ENCODE measurements at places on chromosomes 11 and 22. TPM values are rescaled to one million over a fixed set of nuclear protein-coding genes. Genes with fewer than 3 reads are reported as not detected.
A peak's percentile ranks its signal among the peaks of the same experiment; 100 is the strongest.

Gene MAPK8IP2
- total RNA-seq: 0.20 TPM

Gene HEPN1
- not detected for total RNA-seq

Gene HTR3B
- 0.10 TPM for total RNA-seq

Gene POU2AF2
- not detected for total RNA-seq

Gene C11orf65
- 0.69 TPM for total RNA-seq

Gene PTPRCAP
- total RNA-seq: 347 TPM

Gene CSF2RB
- 141 TPM for total RNA-seq

Gene LINC01488
- total RNA-seq: not detected

Gene PATE4
- not detected for total RNA-seq

Gene SEC14L6
- not detected for total RNA-seq

Gene SAA4
- total RNA-seq: not detected

Gene OR6T1
- not detected for total RNA-seq

DNA sequence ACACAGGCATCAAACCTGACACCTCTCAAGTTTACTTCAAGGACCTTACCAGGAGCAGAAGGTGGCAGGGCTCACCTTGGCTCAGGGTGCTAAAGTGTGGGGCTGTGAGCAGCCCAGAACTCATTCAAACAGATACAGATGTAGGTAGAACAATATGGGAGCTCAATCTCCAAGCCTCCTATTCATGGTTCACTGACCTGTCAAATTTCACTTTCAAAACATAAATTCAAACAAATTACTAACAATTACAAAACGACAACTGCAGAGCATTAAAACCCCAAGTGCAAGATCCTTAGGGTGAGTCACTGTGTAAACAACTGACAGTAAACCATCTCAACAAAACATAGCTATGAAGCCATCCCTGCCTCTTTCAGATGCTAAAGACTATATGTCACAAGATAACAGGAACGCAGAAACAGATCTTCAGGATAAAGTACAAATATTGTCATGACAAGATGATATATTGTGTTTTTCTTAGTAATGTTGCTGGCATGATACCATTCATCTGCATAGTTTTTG lies 303.5 kb upstream of the ANO3 start:
- no peak for DNase-seq

GRCh38 chr22:33328789-33329296 lies 270.7 kb upstream of the SYN3 start:
- no peak for DNase-seq

GRCh38 chr11:70511345-70511744 lies 113.0 kb downstream of the CTTN start:
- no peak for DNase-seq

GRCh38 chr11:47021527-47021818 lies 84.9 kb downstream of the CSTPP1 start:
- DNase-seq: no peak

GRCh38 chr11:132402071-132402684 lies 1031.8 kb downstream of the NTM start:
- no peak for DNase-seq

GRCh38 chr22:50342651-50343540 lies at the start of gene PPP6R2:
Gene PPP6R2 (plus strand): TSS chr22:50343327. CDS start chr22:50393909, 50,582 bp downstream.
- peak; percentile 94 for DNase-seq

GRCh38 chr11:92623055-92623454 lies 346.4 kb upstream of the MTNR1B start:
- no peak for DNase-seq

- DNase-seq: peak; percentile 65
Observed at GRCh38 chr11:125141686-125142535, 22.6 kb upstream of the PKNOX2 start.

DNA sequence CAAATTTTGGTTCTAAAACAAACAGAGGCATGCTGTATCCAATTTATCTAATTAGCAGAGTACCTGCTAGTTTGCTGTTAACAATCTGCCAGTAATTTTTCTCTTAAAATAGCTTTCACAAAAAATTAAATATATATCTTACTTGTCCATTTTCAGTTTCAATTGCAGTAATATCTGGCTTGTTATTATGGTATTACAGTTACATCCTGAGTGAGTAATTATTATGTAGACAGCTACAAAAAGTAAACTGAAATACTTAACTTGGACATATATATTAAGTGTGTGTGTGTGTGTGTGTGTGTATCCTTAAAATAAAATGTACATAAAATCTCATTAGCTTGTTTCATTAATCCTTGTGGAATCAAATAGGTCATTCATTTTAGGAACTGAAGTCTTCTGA lies 148.7 kb downstream of the LUZP2 start:
- DNase-seq: no peak

DNA sequence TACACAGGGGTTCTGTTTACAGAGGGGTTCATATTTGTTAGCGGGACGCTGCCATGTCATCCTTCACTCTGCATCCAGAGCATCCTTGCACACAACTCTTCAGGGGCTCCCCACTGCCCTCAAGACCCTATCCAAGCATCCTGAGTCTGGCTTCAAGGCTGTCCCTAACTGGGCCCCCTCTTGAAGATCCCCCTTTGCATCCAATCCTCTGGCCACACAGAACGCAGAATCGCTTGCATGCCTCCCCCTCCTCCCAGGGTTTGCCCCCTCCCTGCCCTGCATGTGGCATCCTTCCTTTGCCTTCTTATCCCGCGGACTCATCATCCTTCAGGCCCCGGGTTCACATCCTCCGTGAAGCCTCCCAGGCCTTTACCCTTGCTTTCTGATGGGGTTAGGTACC lies 18.6 kb downstream of the C1QTNF6 start:
- DNase-seq: peak; percentile 8

DNA sequence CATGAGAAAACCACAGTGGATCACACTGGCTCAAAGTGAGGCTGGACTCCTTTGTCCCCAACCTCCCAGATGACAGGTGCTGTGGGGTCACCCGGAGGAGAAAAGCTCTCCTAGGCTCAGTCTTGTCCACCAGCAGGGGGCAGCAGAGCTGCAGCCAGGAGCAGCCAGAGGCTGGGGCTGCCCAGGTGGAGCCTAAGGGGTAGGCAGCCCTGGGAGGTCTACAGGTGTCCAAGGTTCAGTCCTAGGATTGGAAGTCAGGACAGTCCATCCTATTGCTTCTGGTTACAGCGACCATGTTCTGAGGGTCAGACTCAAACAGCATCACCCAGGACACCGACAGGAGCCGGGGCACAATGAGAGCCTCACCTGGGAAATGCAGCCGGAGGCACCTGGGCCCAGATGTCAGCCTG lies 77.6 kb upstream of the IGLL5 start:
- DNase-seq: peak; percentile 60

DNA sequence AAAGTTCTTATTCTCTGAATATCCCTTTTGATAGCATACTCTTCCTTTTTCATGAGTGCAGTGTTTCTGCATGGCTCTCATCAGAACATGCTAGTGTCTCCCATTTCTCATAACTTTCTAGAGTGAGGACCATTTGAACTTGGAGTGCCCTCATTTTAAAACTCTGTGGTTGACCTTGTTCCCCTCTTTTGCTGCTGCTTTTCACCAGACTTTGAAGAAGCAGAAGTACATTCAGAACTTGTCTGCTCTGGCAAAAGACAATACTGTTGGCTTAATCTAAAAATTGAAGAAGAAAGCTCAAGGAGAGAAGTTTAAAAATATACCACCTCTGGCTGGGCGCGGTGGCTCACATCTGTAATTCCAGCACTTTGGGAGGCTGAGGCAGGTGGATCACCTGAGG lies 35.0 kb downstream of the PPARA start:
- DNase-seq: no peak

DNA sequence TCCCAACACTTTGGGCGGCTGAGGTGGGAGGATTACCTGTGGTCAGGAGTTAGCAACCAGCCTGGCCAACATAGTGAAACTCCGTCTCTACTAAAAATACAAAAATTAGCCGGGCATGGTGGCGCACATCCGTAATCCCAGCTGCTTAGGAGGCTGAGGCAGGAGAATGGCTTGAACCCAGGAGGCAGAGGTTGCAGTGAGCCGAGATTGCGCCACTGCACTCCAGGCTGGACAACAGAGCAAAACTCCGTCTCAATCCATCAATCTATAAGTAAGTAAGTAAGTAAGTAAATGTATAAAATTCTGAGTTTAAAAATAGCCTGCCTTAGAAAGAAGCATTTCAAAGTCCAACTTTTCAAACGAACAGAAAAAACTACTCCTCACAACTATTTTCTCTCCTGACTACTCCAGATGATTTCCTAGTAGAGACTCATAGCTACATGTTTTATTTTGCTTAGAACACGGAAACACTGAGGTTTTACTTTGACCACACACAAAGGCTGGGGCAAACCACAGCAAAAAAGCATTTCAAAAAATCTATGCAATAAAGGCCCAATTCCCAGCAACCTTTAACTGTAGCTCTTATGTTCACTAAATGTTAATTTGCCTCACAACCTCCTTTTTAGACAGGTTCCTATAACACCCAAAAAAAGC lies 16.3 kb downstream of the SPTY2D1 start:
- DNase-seq: no peak

- no peak for DNase-seq
Observed at GRCh38 chr11:108197351-108197750, 25.1 kb downstream of the NPAT start.

DNA sequence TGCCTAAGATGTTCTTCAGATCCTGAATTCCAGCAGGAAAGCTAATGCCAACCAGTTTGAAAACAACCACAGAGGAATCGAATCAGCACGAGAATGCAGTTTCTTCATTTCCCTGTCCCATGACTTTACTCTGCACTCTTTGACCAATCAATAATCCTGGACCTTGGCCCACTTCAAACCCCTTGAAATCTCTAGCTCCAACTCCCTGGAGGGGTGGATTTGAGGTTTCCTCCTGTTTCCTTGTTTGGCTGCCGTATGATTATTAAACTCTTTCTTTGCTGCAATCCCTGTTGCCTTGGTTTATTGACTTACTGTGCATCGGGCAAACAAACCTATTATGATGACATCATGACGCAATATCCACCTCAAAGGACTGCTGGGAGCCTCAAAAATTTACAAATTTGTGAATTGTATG lies 109.3 kb downstream of the FBXO7 start:
- DNase-seq: no peak

GRCh38 chr11:35136311-35136710 lies 2.7 kb upstream of the CD44 start:
- DNase-seq: no peak

GRCh38 chr11:79383874-79384273 lies 57.0 kb downstream of the TENM4 start:
- DNase-seq: no peak

DNA sequence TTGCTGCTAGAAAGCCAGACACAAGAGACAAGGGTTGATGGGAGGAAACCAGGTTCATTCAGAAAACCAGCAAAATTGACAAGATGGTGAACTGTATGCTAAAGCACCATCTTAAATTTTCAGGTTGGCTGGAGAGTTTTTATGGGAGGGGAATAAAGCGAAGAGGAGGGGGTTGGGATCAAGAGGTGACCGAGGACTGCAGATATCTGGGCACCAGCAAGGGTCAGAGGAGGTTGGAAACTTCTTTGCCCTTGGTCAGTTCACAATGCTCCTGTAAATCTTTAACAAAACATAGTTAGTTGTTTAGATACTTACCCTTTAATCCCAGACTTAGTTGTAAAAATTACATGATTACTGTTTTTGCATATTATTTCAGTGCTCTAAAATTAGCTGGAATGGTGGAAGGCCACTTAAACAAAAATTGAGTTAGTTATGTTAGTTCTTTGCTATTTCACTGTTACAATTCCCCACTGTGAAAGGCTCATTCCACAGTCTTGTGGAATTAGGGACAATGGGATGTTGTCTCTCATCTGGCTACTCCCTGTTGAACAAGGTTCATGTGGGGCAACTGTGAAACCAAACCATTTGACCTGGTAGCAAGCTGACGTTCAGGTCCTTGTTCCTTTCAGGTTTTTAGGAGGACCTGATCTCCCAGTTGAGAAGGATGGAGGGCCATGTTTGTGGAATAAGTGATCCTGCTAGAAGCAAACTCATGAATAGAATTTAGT lies 30.6 kb upstream of the QSER1 start:
- no peak for DNase-seq

GRCh38 chr22:23137905-23138561 lies 3.8 kb downstream of the RSPH14 start:
- peak; percentile 42 for DNase-seq

DNA sequence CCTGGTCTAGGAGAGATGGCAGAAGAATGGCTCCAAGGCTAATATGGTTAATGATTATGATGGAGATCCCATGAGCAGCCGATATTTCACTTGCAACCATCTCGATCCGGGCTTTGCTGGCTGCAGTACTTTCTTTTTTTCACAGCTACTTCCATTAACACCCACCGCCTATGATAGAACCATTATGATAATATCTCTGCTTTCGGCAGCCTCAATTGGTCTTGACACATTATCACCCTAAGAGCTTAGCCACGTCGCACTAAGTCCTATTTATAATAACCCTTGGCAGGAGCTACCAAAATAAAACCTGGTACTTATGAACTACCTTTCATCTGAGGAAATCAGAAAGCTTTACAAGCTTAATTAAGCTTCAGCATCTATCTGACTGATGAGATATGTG lies 7.6 kb upstream of the FJX1 start:
- DNase-seq: no peak

DNA sequence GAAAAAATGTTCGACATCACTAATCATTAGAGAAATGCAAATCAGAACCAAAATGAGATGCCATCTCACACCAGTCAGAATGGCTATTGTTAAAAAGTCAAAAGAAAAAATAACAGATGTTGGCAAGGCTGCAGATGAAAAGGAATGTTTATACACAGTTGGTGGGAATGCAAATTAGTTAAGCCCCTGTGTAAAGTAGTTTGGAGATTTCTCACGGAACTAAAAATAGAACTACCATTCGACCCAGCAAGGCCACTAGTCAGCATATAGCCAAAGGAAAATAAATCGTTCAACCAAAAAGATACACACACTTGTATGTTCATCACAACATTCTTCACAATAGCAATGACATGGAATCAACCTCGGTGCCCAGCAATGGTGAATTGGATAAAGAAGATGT lies 503.2 kb downstream of the OPCML start:
- DNase-seq: no peak

DNA sequence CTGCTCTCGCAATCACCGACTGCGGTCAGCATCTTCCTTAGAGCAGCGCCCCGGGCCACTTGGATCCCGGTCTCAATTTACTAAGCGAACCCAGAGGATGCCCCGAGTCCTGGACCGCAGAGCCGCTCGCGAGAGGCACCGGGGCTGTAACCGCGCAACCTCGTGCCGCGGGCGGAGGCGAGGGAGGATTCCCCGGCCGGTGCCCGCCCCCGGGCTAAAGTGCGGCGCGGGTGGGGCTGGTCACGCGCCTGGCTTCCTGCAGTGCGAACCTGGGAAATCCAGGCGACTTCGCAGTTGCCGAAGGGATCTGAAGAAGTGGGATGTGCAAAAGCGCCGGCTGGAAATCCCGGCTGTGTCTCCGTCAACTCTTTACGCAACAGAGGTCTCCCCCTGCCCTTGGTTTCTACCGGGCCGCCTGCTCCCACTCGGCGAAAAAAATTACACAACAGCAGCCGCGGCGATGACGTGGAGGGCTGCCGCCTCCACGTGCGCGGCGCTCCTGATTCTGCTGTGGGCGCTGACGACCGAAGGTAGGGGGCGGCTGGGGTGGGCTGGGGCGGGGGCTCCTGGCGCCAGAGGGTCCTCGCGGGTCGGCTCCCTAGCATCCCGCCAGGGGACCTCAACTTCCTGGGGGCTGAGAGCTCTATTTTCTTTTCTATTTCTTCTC lies at the start of gene NCR3LG1:
TSS of gene NCR3LG1 (plus strand) at position 291 of the 667 bp plus-strand sequence. CDS start at position 461, 170 bp downstream.
- DNase-seq: peak; percentile 55

- DNase-seq: no peak
Observed at GRCh38 chr22:27318516-27318915, 483.0 kb downstream of the MN1 start.

Measured in activated B cell treated with CpG ODN at 0.5 μM for 24 hours (primary cell).